Gastrocnemius medialis (tissue), 4 donors: ENCODE measurements at places on chromosomes 11 and 22. TPM values are rescaled to one million over a fixed set of nuclear protein-coding genes. Genes with fewer than 3 reads are reported as not detected.

DNA sequence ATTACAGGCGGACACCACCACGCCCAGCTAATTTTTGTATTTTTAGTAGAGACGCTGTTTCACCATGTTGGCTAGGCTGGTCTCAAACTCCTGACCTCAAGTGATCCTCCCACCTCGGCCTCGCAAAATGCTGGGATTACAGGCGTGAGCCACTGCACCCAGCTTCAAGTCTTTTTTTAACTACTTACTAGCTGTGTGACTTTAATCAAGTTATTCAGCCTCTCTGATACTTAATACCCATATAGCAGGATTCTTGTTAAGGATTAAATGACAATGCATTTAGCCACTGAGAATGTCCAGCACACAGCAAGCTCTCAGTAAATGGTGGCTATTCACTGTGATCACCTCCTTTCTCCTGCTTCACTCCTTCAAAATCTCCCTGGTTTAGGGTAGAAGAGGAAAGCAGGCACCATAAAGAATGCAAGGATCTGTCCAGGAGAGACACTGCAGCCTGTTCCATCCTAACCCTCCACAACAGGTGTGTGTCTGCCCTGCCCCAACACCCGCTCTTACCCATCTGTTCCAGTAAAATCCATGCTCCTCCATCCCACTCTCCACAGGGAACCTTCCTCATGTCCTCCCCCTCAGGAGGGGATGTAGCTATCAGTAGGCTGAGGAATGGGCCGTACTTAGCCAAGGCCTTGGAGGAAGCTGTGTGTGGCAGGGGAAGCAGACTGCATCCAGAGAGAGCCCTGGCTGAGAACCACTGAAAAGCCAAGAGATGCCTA is 69.3 kb downstream of the MICAL3 start:
- H3K27ac ChIP-seq: no peak overlapping the region
- H3K4me1 ChIP-seq: peaks cover 15% of the 10 kb centered on the region
- no peaks in the 10 kb centered on the region for H3K36me3 ChIP-seq
- no peaks in the 10 kb centered on the region for H3K27me3 ChIP-seq
- H3K4me3 ChIP-seq: no peak overlapping the region

DNA sequence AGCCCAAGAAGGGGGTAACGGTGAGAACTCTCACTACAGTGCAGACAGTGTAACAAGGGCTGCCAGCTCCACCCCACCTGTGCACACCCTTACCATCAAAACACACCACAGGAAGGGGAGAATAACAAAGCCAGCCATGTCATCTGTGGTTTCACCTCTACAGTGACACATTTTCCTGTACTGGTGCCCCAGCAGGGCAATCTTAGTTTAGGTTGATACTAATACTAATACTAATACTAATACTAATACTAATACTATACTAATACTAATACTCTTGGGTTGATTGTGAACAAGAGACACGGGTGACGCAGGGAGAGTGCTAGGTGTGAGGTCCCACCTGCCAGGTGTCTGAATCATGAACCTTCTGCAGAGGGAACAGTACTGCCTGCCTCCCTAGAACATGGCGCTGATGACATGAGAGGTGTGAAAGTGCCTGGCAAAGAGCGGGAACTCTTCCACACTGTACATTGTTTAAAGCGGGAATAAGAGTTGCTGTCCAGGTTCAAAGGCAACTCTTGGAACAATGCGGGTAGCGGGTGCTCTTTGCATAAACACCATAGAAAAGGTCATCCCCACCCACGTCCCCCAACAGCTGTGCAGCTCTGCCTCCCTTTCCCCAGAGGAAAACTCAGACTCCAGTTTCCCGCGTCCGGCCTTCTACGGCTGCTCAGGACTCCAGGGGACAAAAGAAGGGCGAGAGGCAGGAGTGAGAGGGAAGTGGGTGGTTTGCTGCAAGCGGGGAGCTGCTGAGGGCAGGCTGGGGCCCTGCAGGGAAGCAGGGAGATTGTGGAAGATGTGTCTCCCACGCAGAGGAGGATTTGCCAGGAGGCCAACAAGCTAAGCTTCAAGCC is 25.0 kb upstream of the TMPRSS4 start:
- H3K4me3 ChIP-seq: no peak overlapping the region
- H3K27me3 ChIP-seq: no peaks in the 10 kb centered on the region
- no peaks in the 10 kb centered on the region for H3K4me1 ChIP-seq
- no peak for DNase-seq
- no peak overlapping the region for H3K27ac ChIP-seq
- H3K36me3 ChIP-seq: no peaks in the 10 kb centered on the region

GRCh38 chr11:84218318-84218717 is 932.2 kb upstream of the CCDC90B start:
- no peak overlapping the region for H3K27ac ChIP-seq
- no peak overlapping the region for H3K4me3 ChIP-seq
- H3K36me3 ChIP-seq: no peaks in the 10 kb centered on the region
- no peak for DNase-seq

Gene ABCC8
- total RNA-seq: 4.0 TPM

GRCh38 chr11:59172345-59173079 is 580 bp downstream of the DTX4 start:
- H3K4me3 ChIP-seq: peak overlapping the region; percentile 66
- H3K36me3 ChIP-seq: no peaks in the 10 kb centered on the region
- peaks cover 4% of the 10 kb centered on the region for H3K27me3 ChIP-seq
- peaks cover 8% of the 10 kb centered on the region for H3K4me1 ChIP-seq

DNA sequence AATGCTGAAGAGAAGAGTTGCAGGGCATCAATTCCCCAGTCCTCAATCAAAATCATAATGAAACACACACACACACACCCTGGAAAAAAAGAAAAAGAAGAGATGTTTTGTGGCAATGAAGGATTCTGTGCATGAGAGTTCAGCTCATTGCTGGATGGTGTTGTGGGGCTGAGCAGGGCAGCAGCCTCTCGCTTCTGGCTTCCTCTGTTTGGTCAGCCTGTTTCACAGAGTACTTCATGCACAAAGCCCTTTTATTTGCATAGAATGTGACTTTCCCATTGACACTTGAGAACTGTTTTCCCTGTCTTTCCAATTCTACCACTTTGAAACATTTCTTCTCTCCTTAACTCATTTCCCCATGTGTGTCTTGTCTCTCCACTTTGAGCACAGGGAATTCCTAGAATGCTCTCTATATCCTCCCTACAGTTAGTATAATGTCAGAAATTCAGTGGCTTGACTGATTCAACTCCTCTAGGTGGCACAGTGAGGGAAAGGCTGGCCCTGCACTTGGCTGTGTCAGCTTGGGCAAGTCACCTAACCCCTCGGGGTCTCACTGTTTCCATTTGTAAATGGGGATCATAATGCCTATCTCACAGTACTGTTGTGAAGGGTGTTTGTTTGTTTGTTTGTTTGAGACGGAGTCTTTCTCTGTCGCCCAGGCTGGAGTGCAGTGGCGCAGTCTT is 25.4 kb upstream of the BSX start:
- DNase-seq: no peak
- H3K4me3 ChIP-seq: no peak overlapping the region
- no peak overlapping the region for H3K27ac ChIP-seq
- peaks cover 3% of the 10 kb centered on the region for H3K27me3 ChIP-seq
- no peaks in the 10 kb centered on the region for H3K4me1 ChIP-seq

Gene HYLS1
- 3.9 TPM for total RNA-seq

- no peaks in the 10 kb centered on the region for H3K36me3 ChIP-seq
- H3K4me1 ChIP-seq: peaks cover 21% of the 10 kb centered on the region
- DNase-seq: peak; percentile 96
- peak overlapping the region; percentile 75 for H3K27ac ChIP-seq
- H3K4me3 ChIP-seq: no peak overlapping the region
- peaks cover 3% of the 10 kb centered on the region for H3K27me3 ChIP-seq
Observed at GRCh38 chr11:64675450-64676260, 47.3 kb downstream of the NRXN2 start.

Gene MUC2
- total RNA-seq: not detected

Gene ARHGAP8
- total RNA-seq: not detected

- peaks cover 67% of the 10 kb centered on the region for H3K36me3 ChIP-seq
- no peak overlapping the region for H3K4me3 ChIP-seq
- H3K4me1 ChIP-seq: peaks cover 36% of the 10 kb centered on the region
- peak; percentile 84 for DNase-seq
- H3K27ac ChIP-seq: peak overlapping the region; percentile 96
Observed at GRCh38 chr22:29336751-29337490, 21.4 kb upstream of the RASL10A start.

DNA sequence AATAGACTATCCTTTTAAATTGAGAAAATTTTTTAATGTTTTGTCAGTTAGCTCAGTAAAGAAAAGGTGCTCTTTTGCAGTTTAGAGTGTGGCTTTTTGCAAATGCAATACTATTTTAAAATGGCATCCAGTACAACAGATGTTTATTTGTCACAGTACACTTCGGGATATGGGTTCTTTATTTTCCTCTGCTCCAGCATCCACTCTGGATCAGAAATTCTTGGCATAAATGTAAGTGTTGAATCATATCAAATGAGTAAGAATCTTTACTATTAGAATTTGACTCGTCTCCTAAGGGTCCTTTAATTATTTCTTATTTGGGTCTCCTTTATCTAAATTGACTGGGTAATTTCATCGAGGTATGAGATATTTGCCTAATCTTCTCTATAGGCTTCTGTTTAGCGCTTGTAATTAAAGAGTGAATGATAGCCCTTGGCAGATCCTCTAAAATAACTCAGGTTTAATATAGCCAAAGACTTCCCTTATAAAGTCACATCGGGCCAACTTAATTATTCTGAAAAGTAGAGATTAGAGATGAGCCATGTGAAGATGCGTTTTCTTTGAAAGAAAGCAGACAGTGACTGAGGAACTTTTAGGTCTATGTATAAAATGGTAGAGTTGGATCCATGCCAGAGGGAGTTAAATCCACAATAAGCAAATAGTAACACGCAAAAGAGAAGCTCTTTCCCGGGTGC is 132.7 kb downstream of the CASP12 start:
- H3K27me3 ChIP-seq: no peaks in the 10 kb centered on the region
- H3K27ac ChIP-seq: no peak overlapping the region
- no peaks in the 10 kb centered on the region for H3K36me3 ChIP-seq
- no peaks in the 10 kb centered on the region for H3K4me1 ChIP-seq
- no peak overlapping the region for H3K4me3 ChIP-seq

DNA sequence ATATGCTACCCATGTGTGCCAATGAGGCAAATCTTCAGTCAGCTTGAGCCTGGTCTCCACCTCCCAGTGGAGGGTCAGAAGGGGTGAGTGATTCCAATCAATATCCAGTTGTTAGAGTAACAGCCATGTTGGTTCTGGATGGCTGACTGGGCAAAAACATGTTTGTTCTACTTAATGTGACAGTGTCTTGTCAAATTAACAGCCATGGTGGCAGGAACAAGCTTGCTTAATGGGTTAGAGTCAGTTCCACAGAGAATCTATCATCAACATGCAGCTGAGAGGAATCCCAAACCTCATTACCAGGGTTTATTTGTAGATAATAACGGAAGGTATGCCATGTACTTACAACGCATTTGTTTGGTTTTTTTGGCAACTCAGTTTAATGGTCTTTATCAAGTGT is 133.2 kb downstream of the SLC17A6 start:
- no peak overlapping the region for H3K4me3 ChIP-seq
- no peak overlapping the region for H3K27ac ChIP-seq
- no peak for DNase-seq
- H3K36me3 ChIP-seq: no peaks in the 10 kb centered on the region

Gene CRYBB3
- total RNA-seq: not detected

DNA sequence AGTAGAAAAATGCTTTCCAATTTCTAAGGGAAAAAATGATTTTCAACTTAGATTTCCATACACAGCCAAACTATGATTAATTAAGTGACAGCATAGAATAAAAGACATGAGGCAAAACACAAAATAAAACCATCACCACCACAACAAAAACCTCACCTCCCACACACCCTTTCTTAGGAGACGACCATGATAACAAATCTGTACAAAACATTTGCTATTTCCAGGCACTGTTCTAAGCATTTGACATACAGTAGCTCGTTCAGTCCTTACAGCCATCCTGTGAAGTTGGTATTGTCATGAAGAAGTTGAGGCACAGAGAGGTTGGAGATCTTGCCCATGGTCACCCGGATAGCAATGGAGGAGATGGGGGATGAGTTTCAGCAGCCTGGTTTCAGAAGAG is 8.7 kb downstream of the SPI1 start:
- H3K36me3 ChIP-seq: no peaks in the 10 kb centered on the region
- DNase-seq: no peak
- no peak overlapping the region for H3K27ac ChIP-seq
- H3K27me3 ChIP-seq: no peaks in the 10 kb centered on the region

GRCh38 chr11:84408946-84409411 is 1122.8 kb upstream of the CCDC90B start:
- no peaks in the 10 kb centered on the region for H3K4me1 ChIP-seq
- no peak overlapping the region for H3K27ac ChIP-seq
- no peaks in the 10 kb centered on the region for H3K36me3 ChIP-seq
- DNase-seq: no peak

Gene LRRC75B
- total RNA-seq: 1.9 TPM

Gene DTX4
- total RNA-seq: 0.15 TPM

DNA sequence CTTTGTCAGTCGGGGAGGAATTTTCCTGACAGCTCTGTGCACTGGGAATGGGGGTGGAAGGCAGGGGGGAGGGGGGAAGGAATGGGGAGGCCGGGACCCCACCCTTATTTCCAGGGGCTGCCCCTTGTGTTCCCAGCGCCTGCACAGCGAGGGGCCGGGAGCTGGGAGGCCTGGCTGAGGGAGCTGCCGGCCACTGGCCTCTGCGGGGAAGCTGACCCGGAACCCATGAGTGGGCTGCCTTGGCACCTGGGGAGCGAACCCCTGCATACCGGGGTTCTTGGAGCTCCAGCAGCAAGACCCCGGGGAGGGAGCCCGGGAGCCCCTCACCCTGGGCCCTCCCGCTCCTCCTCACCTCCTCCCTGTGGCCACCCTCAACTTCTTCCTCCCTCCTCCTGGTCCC is 3.5 kb downstream of the H19 start:
- H3K4me1 ChIP-seq: no peaks in the 10 kb centered on the region
- DNase-seq: no peak
- H3K36me3 ChIP-seq: no peaks in the 10 kb centered on the region
- no peak overlapping the region for H3K27ac ChIP-seq
- H3K4me3 ChIP-seq: no peak overlapping the region

Gene BMAL1
- total RNA-seq: 27.7 TPM

- H3K4me1 ChIP-seq: no peaks in the 10 kb centered on the region
- H3K27me3 ChIP-seq: no peaks in the 10 kb centered on the region
- H3K36me3 ChIP-seq: no peaks in the 10 kb centered on the region
- no peak for DNase-seq
- no peak overlapping the region for H3K4me3 ChIP-seq
Observed at GRCh38 chr11:131279654-131280384, 90.6 kb upstream of the NTM start.
